Endothelial cell (in vitro differentiated cells): ENCODE measurements at places on chromosomes 6 and 20. TPM values are rescaled to one million over a fixed set of nuclear protein-coding genes. Genes with fewer than 3 reads are reported as not detected.
A peak's percentile ranks its signal among the peaks of the same experiment; 100 is the strongest.

- DNase-seq: no peak
Observed at GRCh38 chr20:52959125-52959524, 13.0 kb upstream of the TSHZ2 start.

DNA sequence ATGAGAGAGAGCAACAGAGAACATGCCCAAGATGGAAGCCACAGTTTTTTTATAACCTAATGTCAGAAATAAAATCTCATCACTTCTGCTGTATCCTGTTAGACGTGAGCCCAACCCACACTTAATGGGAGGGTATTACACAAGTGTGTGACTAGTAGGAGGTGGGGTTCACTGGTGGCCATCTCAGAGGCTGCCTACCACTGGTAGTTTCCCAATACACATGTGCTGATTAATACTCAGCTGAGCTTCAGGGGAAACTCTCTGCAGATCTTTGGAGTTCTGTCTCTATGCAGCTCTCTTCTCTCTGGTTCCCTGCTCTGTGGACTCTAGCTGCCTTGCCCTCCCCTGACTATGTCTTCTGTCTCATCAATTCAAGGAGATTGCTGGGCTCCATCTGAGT is 35.7 kb downstream of the CNBD2 start:
- DNase-seq: no peak

GRCh38 chr6:109512271-109512817 is 29.3 kb upstream of the ZBTB24 start:
- no peak for DNase-seq

- no peak for DNase-seq
Observed at GRCh38 chr6:7637533-7637932, 47.5 kb downstream of the SNRNP48 start.

DNA sequence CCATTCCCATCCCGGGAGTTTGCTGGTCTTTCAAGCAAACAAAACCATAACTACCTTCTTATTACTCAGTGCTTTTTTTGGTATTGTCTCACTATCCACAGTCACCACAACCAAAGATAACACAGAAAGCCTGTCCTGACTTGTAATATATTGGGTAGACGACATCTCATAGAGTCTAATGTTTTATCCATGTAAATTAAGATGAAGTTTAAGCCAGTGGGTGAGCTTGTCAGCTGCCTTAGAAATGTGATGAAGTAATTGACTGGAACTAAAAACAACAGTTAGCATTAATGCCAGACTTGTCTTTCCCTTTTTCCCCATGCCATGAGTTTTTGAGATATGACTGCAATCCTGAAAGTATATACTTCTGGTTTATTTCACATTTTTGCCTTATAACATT is 282.7 kb upstream of the PRDM1 start:
- DNase-seq: no peak

DNA sequence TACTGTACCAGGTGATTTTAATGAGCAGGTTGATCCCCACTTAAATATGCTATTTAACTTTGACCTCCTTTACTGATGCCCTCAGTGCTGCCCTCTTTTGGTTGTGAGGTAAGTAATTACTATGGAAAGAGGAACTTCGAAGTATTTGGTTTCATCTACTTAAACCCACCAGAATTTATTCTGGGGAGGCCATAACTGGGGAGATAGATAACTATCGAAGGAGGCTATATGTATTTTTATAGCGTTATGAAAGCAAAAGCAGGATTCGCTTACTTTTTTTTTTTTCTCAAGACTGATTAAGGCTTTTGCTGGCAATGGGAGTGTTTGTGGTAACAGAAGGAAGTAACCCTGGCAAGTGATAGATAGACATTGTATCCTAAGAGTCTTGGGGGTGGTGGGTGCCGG is 168.9 kb upstream of the CENPW start:
- peak; percentile 33 for DNase-seq

GRCh38 chr6:112576423-112576822 is 229.3 kb downstream of the RFPL4B start:
- no peak for DNase-seq

- DNase-seq: no peak
Observed at GRCh38 chr6:101443315-101443714, 49.8 kb downstream of the GRIK2 start.

DNA sequence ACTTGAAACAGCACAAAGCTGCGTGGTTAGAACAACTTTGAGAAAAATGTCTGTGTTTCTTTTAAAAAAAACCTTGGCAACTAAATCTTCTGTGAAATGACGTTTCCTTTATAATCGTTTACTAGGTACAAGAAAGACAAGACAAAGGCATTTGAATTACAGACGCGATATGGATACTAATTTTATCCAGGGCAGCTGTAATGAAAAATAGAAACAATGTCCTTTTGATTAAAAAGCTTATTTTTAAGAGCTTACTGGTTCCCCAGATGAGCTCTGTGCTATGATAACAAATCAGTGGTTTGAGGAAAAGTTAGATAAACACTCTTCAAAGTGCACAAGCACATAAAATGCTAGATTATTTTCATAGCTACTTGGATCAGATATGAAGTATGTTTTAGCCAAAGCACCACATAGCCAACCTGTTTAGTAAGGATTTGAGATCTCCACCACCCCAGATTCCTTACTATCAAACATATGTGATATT is 1.6 kb upstream of the SYNCRIP start:
- DNase-seq: no peak

- DNase-seq: no peak
Observed at GRCh38 chr6:12865671-12866181, 149.2 kb downstream of the PHACTR1 start.

Gene PROCR
- total RNA-seq: 254 TPM

Gene TSPO2
- not detected for total RNA-seq

Gene FOXQ1
- 0.67 TPM for total RNA-seq
